ENCODE measurements at places on chromosomes 2 and 18.

DNA sequence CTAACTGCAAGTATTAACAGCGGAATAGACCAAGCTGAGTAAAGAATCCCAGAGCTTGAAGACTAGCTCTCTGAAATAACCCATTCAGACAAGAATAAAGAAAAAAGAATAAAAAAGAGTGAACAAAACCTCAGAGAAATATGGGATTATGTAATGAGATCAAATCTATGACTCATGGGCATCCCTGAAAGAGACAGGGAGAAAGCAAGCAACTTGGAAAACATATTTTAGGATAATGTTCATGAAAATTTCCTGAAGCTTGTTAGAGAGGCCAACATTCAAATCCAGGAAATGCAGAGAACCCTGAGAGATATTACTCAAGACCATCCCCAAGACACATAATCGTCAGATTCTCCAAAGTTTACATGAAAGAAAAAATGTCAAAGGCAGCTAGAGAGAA is 17.3 kb downstream of the PFN4 start:
- no peak for DNase-seq

DNA sequence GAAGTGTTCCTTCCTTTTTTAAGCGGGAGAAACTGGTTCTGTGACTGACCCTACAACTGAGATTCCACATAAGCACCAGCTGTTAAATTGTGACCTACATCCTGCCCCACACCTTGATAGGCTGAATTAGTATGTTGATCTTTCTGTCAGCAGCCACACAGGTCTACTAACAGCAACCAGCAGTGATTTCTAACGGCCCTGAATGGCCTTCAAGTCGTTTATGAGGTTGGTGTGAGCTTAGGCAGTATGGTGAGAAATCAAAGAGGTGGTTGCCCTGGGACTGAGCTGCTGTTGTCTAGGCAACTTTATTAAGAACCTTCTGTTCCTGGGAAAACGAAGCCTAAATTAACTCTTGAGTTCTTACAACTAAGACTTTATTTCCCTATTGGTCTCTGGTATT is 197.2 kb upstream of the FSHR start:
- no peak for DNase-seq

DNA sequence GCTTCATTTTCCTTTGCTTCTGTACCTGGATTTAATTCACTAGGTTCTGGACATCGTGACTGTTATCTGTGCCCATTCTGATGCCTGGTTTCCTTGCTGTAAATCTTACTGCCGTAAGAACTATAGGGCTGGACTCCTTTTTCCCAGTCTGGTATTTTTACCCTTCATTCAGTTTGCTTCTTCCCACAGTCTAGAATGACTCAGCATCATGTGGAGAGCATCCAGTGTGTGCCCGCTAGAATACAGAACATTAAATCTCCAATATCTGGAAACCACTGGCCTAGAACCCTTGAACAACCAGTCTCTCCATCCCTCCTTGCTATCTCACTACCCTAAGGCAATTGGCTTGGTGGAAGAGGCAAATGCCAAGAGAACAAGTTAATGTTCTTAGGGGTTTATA is 1075.4 kb upstream of the ZEB2 start:
- DNase-seq = no peak

DNA sequence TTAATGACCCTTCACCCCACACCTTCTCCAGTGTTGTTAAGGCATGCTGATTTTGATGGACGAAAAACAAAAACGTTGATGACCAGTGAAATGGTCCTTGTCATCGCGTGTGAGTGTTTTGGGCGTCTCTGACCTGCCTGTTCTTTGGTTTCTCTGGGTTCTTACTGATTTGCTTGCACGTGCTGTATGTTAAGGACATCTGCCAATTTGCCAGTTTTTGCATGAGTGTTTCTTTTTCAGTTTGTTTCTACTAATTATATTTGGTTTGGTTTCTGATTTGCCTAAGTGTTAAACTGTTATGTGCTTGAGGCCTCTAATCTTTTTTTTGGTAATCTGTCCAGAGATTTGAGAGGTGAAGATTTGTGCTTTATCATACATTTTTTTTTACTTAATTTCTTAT is 14.6 kb downstream of the TRAF3IP1 start:
- DNase-seq = no peak

Measured in astrocyte of the spinal cord (primary cell).